ENCODE measurements at places on chromosomes 13 and 19. TPM values are rescaled to one million over a fixed set of nuclear protein-coding genes. Genes with fewer than 3 reads are reported as not detected.
A peak's percentile ranks its signal among the peaks of the same experiment; 100 is the strongest.

DNA sequence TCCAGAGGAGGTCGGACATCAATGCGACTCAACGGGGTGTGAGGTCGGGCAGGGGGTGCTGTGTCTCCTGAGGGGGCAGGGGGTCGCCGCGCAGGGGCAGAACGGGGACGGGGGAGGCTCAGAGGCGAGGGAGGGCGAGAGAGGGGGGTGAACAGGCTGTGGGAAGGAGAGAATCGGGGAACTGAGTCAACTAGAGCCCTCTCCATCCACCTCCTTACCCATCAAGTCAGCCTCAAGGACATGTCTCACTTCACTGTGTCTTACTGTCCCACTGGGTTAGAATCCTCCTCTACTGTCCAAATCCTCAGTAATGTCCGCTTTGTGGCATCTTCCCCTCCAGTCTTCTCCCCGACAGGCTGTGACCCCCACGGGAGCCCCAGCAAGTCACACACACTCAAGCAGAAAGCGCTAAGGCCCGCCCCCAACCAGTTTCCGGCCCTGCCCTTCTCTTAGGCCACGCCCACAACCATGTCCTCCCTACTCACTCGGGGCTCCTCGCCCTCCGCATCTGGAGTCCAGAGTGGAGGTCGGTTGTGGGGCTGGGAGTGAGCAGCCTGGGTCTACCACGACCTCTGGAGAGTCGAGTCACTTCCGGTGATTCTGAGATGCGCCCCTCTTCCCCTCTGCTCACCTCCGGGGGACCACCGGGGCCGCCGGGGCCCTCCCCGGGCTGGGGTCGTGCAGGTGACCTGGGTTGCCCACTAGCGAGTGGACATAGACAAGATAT, 9.3 kb downstream of the PLEKHA4 start:
- peak; percentile 87 for DNase-seq

GRCh38 chr19:14175351-14175792, 30.6 kb downstream of the ADGRL1 start:
- DNase-seq = no peak

C19orf73 gene
- total RNA-seq = 8.1 TPM

- no peak for DNase-seq
Measured at GRCh38 chr19:36488118-36488845, 1.1 kb downstream of the ZNF566 start.

MCF2L gene
- 22.9 TPM for total RNA-seq

DNA sequence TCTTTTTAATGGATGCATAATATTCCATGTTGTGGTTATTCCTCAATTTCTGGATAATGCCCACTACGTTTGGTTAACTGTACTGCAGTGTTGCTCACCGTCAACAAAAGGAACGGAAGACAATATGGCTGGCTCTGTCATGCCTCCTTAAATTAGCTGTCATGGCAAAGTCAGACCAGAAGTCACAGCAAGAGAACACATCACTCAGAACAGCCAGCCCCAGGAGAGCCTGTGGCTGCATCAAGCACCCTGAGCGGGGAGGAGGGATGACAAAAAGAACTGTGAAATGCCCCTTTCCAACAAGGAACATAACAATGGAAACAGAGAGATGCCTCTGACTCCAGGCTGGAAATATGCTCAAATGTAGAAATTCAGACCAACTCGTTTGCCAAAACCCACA, 366.0 kb upstream of the ZNF507 start:
- DNase-seq = no peak

DAND5 gene
- total RNA-seq = 0.28 TPM

DNA sequence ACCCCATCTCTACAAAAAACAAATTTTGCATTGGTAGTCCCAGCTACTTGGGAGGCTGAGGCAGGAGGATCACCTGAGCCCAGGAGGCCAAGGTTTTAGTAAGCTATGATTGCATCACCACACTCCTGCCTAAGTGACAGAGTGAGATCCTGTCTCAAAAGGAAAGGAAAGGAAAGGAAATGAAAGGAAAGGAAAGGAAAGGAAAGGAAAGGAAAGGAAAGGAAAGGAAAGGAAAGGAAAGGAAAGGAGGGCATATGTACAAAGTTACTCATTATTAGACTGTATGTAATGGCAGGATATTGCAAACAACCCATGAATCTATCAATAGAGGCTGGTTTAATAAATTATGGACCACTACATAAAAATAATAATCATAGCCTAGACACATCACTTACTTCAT, 40.8 kb upstream of the CACNA1A start:
- no peak for DNase-seq

GYS1 gene
- total RNA-seq = 28.9 TPM

GRCh38 chr13:98220271-98220791, 43.3 kb upstream of the RNF113B start:
- DNase-seq = no peak

- DNase-seq = no peak
Measured at GRCh38 chr19:2338055-2338615, 9.7 kb downstream of the SPPL2B start.

DNA sequence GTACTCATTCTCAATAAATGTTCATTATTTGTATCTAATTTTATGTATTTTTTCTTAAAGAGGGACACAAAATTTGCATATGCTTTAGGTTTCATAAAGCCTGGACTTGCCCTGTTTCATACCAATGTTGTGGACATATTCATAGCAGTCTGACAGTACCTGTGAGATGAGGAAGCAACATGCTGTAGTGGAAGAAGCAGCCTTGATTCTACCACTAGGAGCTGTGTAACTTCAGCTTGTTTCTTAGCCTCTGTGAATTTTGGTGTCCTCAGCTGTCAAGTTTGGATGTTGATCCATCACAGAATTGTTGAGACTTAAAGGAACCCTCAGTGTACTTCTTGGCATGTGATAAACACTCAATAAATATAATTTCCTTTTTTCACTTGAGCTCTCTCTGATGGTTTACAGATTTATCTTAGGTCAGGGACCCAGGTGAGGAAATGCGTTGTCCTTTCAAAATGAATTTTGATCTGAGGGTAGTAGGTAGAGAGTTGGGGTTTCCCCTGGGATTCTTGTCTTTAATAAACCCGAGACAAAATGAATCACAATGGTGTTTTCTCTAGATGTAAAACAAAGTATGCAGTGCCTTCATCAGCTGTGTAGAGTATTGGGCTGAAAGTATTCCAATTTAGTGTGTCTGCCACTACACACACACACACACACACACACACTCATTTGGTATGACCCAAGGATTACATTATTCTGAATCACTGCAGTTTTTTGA, 152.1 kb downstream of the KCNRG start:
- DNase-seq = no peak

GRCh38 chr13:99636306-99636705, 135.0 kb downstream of the TM9SF2 start:
- DNase-seq = no peak

JAK3 gene
- total RNA-seq = 4.2 TPM

LYPD4 gene
- total RNA-seq = not detected

- DNase-seq = no peak
Measured at GRCh38 chr13:29222458-29222857, 373.0 kb downstream of the SLC7A1 start.

DNA sequence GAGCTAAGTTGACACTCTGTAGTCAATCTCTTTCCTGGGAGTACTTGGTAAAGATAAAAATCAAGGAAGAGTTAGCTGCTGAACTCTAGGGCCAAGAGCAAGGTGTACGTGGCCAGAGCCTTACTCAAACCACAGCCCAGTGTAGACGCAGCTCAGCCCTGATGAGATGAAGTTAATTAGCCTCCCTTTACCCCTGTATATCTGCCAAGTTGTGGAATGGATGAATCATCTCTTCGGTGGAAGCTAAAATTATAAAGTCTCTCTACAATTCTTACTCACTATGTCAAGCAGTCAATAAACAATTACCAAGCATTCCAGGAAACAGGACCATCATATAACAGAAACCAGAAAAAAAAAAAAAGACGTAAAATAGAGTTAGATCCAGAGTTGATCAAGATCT, 146.9 kb upstream of the UFM1 start:
- DNase-seq = no peak

DNA sequence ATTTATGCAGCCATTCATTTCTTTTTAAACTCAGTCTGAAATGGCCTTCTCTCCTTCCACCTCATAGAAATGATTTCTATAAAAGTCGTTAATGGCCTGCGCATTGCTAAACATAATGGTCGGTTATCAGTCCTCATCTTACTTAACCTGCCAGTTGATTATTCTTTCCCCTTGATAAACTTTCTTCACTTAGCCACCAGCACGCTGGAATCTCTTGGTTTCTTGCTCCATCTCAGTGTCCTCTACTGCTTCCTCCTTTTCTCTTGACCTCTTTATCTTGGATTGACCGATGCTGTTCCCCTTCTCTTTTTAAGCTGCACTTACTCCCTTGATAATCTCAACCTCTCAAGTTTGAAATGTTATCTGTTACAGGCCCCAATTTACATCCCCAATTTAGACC, 12.2 kb upstream of the CLC start:
- no peak for DNase-seq

RTBDN gene
- 3.3 TPM for total RNA-seq

- no peak for DNase-seq
Measured at GRCh38 chr13:77696879-77697216, 639 bp upstream of the SLAIN1 start.

DNA sequence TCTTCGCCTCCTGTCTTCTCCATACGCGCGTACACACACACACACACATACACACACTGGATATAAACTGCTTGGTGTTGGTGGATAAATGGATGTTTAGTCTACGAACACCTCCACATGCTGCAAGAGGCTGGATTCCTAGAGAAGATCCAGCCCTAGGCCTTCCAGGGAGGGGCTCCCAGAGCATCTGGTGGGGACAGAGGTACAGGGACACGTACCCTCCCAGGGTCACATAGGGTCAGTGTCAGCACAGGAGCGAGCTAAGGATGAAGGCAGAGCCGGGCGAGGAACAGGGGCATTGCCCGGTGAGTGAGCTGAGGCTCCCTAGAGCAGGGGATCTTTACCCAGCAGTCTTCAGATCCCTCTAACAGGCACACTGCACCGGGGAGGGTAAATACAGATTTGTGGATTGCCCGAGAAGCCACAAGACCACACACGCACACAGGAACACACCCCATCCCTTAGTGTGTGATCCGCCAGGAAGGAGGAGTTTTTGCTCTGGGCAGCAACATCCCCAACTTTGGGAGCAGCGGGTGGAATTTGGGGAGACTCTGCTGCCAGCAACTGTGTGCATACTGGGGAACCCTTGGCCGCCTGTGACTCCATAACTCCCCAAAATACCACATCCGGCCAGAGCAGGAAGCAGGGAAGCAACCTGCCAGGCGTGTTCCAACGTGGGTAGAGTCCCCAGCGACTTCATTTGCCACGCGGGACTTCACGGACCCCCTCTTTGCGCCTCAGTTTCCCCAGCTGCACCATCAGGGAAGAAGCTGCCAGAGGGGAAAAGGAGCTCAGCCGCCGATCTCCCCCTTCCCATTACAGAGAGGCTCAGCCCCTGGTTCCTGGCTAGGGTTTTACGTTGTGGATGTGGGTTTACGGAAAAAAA, 5.8 kb upstream of the TLE2 start:
- DNase-seq = peak; percentile 53

- DNase-seq = peak; percentile 46
Measured at GRCh38 chr13:98482476-98483444, 94.1 kb downstream of the STK24 start.

DNA sequence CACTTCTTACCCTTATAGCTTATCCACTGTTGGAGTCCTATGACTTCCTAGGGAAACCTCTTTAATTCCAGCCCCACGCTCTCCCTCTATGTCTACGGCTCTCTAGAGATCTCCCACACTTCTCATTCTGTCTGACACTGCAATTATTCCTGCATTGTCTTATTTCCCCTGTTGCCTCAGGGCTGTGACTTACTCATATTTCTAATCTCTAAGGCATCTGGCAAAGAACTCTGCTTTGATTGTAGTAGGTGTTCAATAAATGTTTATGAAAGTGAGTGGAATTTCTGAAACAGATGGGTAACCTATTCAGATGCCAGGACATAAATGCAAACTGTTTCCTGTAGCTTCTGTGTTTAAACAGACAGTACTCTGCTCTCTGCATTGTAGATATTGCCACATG, 102.4 kb upstream of the SERTM1 start:
- no peak for DNase-seq

GRCh38 chr19:56146904-56147303, 5.8 kb downstream of the ZNF444 start:
- no peak for DNase-seq

ZNF528 gene
- 25.5 TPM for total RNA-seq

GRCh38 chr19:48397263-48398101, 4.0 kb downstream of the GRIN2D start:
- no peak for DNase-seq

DNA sequence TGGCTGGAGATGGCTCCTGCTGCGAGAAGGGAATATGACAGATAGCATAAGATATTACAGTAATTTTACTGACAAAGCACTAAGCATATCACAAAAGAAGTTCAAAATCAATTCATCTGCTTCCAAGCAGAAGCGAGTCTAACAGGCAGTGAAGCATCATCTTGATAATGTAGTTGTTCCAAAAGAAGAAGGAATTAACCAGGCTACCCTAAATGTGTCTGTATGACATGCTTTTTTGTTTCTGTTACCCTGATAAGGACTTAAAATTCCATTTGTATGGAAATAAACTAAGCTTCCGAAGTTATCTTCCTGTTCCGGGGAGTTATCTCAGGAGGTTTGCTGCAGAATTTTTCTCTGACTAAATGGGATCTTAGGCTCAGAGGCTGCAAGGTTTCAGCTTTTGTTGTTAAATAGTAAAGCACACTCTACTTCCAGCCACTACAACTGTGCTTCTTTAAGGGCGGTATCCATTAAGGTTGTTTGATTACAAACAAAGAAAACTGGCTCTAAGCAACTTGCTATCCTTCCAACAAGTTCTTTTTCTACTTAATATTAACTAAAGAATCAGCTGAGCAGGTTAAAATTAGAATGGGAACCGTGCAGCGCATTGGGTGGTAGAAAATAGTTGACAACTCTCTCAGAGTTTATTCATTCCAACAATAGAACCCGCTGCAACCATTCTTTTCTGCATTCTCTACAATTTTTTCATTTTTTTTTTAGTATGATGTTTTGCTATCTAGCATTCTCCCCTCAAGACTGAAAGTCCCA, 607.3 kb downstream of the UQCRFS1 start:
- DNase-seq = no peak

GRCh38 chr13:33072282-33072681, 56.1 kb downstream of the KL start:
- DNase-seq = no peak

RASAL3 gene
- total RNA-seq = 1.9 TPM

ELL gene
- total RNA-seq = 20.1 TPM

DNA sequence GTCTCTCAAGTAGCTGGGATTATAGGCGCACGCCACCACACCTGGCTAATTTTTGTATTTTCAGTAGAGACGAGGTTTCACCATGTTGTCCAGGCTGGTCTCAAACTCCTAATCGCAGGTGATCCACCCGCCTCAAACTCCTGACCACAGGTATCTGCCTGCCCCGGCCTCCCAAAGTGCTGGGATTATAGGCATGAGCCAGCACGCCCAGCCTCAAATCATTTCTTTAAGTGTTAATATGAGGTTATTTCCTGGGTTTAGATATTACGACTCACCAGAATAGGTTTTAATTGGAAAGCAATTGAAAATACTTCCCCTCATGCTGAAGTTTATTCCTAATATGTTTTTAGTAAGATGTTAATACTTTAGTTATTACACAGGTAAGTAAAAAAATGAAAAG, 144.5 kb downstream of the NUFIP1 start:
- DNase-seq = no peak

- DNase-seq = no peak
Measured at GRCh38 chr13:37136187-37136586, 30.7 kb upstream of the CSNK1A1L start.

GRCh38 chr19:55013596-55013995, 24.5 kb downstream of the GP6 start:
- no peak for DNase-seq

- no peak for DNase-seq
Measured at GRCh38 chr13:23506807-23507291, 63.4 kb upstream of the TNFRSF19 start.
